Mammary microvascular endothelial cell (primary cell): ENCODE measurements at places on chromosomes 3 and 15. TPM values are rescaled to one million over a fixed set of nuclear protein-coding genes. Genes with fewer than 3 reads are reported as not detected.

The ZNF385D gene
- 2.2 and 4.5 TPM in 2 replicates for total RNA-seq

The ASB14 gene
- not detected in 2 replicates for total RNA-seq

The LRRIQ4 gene
- not detected in 2 replicates for total RNA-seq

The STXBP5L gene
- not detected in 2 replicates for total RNA-seq

The SLC28A1 gene
- total RNA-seq: not detected in 2 replicates

The LMCD1 gene
- 14.1 and 15.3 TPM in 2 replicates for total RNA-seq

The CA12 gene
- 0.10 and 0.33 TPM in 2 replicates for total RNA-seq

The GOLGA8T gene
- total RNA-seq: not detected in 2 replicates

The CYP8B1 gene
- not detected in 2 replicates for total RNA-seq

The IGSF10 gene
- under 0.01 TPM in 1 of 2 replicates, not detected in the other for total RNA-seq

The SLC15A2 gene
- 0.10 TPM in 1 of 2 replicates, not detected in the other for total RNA-seq

The DNAH12 gene
- total RNA-seq: under 0.01 TPM in 2 replicates

The RNF7 gene
- total RNA-seq: 208 and 220 TPM in 2 replicates

The GOLGA8S gene
- 0.07 TPM in 1 of 2 replicates, not detected in the other for total RNA-seq

The C3orf20 gene
- total RNA-seq: not detected in 2 replicates

The CHST14 gene
- 28.9 and 34.7 TPM in 2 replicates for total RNA-seq
